ENCODE measurements at places on chromosomes 12 and 14.

DNA sequence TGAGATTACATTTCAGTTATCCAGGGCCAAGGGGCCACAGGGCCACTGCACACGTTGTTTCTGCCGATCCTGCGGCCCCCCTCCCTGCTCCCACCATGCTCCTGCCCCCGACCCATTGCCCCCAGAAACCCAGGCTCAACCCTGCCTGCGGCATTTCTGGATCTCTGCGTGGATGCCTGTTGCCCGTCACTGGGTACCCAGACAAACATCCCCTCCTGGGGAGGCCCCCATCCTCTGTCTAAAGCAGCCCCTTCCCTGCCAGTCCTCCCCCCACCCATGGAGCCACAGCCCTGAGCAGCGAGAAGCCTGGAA is 326.4 kb upstream of the SFSWAP start:
- no peak for DNase-seq

DNA sequence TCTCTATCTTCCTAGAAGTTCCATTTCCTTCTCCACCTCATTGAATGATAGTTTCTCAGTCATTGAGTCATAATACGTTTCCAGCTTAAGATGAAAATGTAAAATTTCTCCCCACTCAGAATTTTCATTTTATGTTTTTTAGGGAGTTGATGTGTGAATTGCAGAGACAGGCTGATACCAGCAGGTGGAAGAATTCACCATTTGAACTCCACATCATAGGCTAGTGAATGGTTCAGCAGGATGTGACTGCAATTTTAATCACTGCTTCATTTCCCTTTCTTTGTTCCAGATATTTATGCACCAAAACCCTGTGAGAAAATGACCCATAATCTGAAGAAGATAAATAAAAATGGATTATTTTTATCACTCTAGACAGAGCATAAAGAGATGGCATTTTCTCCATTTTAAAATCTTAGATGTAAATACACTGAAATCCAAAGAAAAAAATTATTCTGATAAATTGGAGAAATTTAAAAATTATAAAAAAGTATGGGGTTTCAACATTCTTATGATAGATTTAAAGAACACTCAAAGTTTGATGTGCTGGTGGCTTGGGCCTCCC is 10.6 kb upstream of the PYGL start:
- no peak for DNase-seq

DNA sequence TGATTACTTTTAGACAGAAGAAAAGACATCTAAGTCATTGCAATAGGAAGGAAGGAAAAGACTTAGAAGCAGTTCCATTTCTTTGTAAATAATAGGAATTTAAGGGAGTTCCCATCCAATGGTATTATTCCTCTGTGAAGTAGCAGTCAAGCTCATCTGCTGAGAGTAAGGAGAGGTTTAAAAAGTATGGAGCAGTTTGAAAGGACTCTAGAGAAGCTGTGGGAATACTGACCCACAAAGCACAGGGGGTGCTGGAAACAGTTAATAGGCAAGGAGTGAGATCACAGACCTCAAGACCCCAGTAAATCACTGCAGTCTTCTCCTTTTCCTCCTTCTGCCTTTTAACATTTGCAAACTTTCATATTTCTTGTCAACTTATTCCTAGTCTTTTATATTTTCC is 428.5 kb downstream of the ADAMTS20 start:
- DNase-seq: no peak

DNA sequence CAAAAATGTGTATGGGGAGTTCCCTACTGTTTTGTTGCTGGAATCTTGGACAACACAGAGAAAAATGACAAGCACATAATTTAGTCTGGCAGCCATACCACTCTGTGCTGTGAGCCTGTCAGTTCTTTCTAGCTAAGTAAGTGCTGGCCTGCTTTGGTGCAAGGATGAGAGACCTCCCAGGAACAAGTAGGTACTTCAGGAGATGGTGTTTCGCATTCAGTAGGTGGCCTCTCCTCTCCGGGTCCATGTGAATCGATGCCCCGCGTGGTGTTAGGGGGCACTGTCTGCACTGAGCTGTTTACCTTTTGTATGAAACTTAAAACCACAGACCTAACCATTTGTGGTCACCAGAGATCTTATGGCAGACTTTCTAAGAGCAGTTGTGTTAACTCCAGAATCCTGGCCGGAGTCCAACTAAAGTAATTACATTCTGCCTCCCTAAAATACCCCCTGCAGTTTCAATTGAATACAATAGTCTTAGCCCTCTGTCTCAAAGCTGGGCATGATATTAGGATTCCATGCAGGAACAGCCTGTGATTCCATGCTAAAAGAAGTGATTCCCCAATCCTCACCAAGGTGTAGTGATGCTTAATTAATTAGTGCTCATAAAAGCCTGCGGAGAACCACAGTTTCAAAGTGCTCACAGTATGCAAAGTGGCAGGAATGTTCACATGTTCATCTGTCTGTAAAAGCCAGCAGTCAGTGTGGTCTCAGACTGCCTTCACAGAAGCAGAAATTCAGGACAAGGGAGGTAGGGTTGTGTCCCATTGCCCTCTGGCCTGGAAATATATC is 64.2 kb downstream of the LLPH start:
- no peak for DNase-seq

DNA sequence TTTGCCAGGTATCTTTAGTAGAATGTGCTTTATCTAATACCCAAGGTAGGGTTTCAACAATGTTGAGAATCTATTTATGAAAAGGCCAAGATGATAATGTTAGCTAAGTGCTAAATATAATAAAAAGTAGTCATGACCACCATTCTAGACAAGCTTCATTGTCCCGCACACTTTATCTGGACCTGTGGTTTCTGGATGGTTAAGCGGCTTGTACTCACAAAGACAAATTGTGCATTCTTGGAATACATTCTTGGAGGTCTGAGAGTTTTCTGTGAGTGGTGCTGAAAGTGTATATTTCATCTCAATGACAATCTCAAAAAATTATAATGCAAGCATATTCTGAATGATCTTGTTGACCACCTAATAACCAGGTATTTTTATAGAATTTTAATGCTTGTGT is 646.9 kb downstream of the DIO2 start:
- DNase-seq: no peak

DNA sequence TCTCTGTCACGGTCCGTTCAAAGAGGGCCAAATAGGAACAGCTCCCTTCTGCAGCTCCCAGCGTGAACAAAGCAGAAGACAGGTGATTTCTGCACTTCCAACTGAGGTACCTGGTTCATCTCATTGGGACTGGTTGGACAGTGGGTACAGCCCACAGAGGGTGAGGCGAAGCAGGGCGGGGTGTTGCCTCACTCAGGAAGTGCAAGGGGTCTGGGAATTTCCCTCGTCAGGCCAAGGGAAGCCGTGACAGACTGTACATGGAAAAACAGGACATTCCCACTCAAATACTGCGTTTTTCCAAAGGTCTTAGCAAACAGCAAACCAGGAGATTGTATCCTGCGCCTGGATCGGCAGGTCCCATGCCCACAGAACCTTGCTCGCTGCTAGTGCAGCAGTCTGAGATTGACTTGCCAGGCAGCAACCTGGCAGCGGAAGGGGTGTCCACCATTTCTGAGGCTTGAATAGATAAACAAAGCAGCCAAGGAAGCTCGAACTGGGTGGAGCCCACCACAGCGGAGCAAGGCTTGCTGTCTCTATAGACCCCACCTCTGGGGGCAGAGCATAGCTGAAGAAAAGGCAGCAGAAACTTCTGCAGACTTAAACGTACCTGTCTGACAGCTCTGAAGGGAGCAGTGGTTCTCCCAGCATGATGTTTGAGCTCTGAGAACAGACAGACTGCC is 22.7 kb downstream of the SLC38A1 start:
- no peak for DNase-seq

DNA sequence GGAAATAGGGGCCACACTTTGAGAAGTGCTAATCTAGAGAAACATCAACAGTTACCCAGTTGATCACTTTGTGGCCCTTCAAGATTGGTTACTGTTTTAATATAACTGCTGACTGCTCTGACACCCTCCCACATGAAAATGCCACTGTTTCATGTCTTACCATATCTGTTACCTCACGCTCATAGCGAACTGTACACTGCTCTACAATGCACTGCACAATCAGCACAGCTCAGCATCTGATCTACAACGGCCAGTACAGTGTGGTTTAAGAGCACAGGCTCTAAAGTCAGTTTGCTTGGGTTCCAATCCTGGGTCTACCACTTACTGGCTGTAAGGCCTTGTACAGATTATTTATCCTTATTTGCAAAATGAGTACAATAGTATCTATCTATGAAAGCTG is 39.1 kb downstream of the SPPL3 start:
- DNase-seq: no peak

DNA sequence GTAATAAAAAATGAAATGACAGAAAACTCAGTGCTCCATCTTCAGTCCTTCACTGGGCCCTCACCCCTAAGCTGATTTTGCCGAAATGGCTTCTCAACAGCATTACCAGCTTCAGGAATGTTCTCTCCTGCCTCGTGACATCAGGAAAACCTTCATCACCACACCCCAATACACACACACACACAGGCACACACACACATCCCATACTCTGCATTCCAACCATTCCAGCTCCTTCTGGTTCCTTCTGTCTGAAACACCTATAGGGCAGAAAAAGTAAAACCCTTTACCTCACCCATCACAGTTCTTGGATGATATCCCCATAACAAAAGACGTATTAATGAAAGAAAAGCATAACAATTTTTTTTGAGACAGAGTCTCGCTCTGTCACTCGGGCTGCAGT is 75.9 kb downstream of the CCDC60 start:
- no peak for DNase-seq

- DNase-seq: no peak
Measured at GRCh38 chr12:113420996-113421595, 1.1 kb upstream of the SDSL start.

- peak; percentile 45 for DNase-seq
Measured at GRCh38 chr14:61281186-61281947, at the start of gene TMEM30B. Gene TMEM30B (minus strand): TSS chr14:61281338. CDS start chr14:61281147, 191 bp downstream.

DNA sequence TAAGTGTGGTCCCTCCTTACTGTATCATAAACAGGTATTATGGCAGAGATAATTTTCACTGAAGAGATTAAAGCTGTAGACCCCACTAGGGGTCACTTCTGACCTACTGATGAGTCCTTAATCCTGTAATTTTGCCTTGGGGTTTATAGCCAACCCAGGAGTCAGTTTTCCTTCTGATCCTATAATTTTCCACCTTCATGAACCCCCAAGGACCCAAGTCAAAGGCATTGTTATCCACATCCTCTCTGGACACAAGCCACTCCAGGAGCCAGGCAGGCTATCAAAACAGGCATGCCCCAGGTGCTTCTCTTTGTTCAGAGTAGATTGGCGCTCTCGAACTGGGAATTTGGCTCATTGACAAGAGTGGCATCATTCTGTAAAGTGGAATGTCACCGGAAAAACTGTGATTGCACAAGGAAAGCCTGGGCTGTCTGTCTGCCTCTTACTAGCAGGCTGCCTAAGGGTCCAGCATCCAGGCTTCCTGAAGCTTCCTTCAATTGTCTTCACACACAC is 1523.2 kb upstream of the FLRT2 start:
- DNase-seq: no peak

DNA sequence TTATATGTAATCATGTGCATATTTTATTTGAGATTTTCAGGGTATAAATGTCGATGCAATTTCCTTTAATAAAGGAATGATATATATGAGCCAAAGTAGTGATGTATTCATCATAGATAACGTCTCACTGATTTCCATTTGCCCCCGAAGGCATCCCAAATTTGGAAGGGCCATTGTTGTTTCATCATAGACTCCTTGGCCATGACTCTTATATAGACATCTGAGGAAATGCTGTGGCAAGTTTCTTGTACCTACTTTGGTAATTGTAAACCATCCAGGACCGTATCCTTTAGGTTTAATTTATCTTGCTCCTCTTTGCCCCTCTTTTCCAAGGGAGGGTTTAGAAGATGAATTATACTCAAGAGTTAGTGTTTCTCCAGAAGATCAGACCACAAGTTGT is 84.7 kb downstream of the SAMD4A start:
- DNase-seq: no peak

- DNase-seq: no peak
Measured at GRCh38 chr14:21652209-21652808, 1.3 kb upstream of the OR4E2 start.

DNA sequence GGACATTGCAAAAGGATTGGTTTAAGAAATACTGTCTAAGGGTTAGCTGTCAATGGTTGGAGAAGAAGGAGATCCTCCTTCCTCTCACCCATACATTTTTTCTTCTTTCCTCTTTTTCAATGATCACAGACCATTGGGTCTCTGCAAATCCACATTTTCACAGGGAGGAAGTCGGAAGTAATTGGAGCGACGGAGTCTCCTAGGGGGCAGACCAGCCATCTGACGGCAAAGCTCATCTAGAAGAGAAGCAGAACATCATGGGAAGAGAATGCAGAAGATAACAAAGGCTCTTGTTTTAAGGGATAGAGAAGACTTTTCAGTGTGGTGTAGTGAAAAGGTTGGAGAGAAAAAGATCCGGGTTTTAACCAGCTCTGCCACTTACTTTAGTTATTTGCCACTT is 14.7 kb downstream of the MFAP5 start:
- DNase-seq: no peak

DNA sequence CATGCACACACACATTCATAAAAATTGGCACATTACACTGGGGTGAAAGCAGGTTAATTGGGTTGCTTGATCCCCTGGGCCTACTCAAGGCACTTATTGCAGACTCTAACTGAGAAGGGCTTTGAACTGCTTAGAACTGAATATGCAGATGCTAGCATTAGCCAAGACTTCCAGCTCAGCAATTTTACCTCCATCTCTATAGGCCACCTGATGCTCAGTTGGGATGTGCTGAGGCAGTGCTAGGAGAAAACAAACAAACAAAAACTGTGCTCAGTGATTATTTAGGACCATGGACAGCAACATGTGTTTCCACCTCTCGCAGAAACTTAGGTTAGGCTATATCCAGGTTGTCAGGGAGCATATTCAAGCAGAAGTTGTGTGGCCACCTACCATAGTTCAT is 124.8 kb upstream of the WSCD2 start:
- DNase-seq: no peak
